ENCODE measurements at places on chromosomes 11 and 22.

- DNase-seq = peak; percentile 35
These were observed 11.4 kb upstream of the TCP11L1 start for GRCh38 chr11:33027846-33028536.

DNA sequence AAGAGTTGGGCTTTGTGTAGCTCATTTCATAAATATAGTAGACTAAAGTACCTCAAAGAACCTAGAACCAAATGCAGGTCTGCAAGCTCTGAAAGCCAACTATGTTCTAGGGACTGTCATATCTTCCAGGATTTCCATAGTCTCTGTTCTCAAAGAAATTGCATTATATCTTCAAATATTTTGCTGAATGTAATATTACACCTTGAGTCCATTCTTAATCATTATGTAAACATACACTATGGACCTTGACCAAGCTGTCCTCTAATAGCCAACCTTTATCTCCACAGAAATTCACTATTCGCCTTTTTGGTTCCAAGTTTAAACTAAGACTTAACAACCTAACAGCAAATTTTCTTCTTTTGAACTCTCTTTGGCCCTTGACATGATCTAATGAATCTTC is 678.7 kb upstream of the ARHGAP42 start:
- DNase-seq = no peak

GRCh38 chr22:19876941-19877625 is 22.4 kb upstream of the GNB1L start:
- no peak for DNase-seq

DNA sequence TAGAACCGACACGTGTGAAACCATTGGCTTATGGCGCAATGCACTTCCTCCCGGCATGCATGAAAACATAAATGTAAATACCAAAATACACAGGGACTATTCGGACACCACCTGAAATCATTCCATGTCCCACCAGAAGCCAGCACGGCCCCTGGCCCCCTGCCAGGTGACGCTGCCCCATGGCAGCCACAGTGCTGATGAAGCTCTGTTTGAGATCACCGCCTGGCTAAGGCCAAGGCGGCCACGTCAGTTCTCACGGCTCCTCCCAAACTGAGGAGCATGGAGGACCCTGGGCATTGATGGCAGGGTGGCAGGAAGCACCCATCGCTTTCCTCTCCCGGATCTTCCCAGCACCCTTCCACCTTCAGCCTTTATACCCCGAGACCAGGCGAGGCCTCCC is 89.5 kb downstream of the CDKN1C start:
- DNase-seq = no peak

- DNase-seq = peak; percentile 6
These were observed 541.7 kb downstream of the NTM start for GRCh38 chr11:131912134-131912533.

DNA sequence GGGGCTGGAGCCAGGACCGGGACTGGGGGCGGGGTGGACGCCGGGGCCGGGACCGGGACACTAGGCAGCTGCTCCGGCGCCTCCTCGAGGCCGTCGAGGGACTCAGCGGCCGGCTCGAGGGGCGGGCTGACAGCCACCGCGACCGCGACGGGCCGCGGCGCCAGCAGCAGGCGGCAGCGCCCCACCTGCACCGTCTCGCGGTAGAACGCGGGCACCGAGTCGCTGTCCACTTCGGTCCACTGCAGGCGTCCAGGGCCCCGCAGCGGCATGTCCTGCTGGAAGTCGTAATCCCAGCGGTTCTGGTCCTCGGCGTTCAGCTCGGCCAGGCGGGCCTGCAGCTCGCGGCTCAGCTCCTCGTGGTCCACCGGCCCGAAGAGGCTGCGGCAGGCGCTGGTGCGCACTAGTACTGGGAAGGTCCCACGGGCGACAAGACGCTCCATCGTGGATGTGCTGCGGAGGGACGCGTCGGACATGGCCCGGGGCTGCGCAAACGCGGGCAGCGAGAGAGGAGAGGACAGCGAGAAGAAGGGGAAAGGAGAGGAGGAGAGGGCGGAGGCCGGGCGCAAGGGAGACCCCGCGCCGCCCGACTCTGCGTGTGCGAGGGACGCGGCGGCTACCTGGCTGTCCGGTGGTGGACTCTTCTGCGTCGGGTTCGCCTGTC is 428 bp downstream of the CDKN1C start:
- peak; percentile 49 for DNase-seq

- no peak for DNase-seq
These were observed 1.2 kb upstream of the CABP2 start for GRCh38 chr11:67524480-67524808.

DNA sequence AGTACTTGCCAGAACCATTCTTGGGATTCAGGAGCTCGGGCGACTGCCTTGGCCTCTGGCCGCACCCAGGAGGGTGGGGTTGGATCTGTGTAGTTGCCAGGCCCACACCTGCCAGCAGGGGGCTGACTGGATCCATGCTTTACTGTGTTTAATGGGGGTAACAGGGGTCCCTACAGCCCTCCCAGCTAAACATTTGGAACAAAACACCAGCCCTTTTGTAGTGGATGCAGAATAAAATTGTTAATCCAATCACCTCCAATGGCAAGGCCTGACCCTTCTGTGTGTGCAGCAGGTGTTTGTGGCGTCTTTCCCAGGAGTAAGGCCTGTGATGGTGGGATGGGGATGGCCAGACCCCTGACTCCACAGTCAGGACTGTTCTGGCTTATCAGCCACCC is 22.5 kb downstream of the SUN2 start:
- peak; percentile 52 for DNase-seq
